Bone marrow (tissue), 2 donors: ENCODE measurements at places on chromosomes 16 and 17.

GRCh38 chr17:61155590-61156237 lies 243.9 kb upstream of the TBX2 start:
- DNase-seq: no peak

DNA sequence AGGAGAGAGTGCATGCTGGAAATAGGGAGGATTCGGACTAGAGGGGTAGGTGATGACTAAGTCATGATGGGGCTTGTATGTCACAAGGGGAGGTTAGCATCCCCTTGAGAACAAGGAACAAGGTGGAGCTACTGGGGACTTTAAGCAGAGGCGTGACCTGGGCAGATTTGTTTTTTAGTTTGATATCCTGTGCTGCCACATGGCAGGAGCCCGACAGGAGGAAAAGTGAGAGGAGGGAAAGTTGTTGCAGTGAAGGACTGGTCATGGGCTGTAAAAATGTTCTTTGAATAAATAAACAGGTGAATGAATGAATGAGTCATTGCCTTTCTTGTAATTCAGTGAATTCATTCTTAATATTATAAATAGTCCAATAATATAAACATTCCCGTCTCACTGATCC lies 365.1 kb upstream of the CDH5 start:
- DNase-seq: no peak

GRCh38 chr17:80931421-80932265 lies 60.0 kb upstream of the CHMP6 start:
- no peak for DNase-seq

DNA sequence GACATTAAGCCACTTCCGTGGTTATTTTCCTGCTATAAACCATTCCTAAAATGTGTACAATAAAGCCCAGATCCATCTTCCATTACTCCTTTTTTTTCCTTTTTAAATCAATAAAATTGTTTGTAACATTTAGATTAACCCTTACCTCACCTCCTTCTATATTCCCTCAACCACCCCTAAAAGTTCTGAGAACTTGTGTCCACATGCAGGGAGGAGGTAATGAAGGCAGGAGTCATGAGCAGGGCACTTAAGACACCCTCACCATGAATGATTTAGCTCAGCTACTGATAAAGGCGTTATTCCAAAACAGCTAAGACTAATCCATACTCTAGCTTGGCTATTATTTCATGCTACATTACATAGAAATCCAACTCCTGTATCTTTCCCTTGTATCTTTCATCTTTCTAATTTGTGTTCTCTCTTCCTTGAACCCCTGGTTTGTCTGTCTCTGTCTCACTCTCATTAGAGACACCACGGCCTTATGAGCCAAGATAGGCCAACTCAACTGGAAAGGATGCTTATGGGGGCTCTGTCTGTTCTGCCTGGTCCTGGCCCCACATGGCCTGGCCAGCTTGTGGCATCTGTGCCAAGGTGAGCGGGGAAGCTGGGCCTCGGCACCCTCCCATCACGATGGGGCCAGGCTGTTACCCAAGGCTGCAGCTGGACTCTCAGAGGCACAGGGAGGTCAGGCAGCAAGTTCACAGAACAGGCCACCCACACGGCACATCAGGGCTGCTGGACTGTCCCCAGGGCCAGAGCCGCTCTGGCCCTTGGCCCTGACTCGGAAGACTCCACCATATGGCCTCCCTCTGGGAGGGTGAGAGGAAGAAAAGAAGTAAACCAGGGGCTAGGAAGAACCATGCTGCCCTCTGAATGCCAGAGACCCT lies 294.4 kb downstream of the SOX9 start:
- DNase-seq: no peak

DNA sequence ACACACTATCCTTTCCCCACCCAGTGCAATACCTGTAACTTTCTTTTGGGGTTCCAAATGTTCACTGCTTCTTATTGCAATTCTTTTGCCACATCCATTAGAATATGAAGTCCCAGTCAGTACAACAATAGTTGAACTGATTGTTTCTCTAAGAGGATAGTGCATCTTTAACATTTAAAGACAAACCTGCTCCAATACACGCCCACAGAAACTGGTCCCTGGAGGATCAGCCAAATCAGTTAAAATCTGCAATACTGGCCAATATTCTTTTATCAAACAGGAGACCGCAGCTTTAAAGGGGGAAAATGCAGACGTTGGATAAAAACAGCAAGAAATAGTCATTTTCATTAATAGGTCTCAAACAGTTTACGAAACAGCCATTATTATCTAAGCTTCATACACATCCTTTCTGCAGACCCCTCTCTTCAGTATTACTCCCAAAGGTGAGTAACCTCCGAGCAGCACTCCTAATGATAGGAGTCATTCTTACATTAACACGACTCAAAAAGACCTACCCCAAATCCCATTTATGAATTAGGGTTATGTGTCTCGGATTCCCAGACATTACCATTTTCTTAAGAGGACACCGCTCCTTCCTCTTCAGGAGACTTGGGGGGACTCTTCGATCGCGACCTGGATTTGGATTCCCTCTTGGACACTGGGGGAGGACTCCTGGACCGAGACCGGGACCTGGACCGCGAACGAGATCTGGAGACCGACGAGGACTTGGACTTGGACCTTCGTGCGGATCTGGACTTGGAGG lies 1.4 kb downstream of the SRSF2 start:
- DNase-seq: no peak

DNA sequence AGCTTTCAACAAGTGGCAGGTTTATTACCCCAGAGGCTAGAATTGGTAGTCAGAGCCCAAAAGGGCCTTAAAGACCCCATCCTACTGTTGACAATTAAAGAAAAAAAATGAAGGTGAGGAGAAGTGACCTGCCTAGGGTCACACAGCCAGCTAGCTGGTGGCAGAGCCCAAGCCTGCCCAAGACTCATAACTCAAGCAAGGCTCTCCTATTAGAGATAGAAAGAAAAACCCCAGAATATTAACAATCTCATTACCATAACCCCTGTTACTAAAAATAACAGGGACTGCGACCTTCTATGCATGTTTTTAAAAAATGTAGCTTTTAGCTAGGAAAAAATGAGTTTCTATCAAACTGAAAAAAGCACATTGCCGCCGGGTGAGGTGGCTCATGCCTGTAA lies 14.0 kb downstream of the HSPB9 start:
- DNase-seq: no peak

DNA sequence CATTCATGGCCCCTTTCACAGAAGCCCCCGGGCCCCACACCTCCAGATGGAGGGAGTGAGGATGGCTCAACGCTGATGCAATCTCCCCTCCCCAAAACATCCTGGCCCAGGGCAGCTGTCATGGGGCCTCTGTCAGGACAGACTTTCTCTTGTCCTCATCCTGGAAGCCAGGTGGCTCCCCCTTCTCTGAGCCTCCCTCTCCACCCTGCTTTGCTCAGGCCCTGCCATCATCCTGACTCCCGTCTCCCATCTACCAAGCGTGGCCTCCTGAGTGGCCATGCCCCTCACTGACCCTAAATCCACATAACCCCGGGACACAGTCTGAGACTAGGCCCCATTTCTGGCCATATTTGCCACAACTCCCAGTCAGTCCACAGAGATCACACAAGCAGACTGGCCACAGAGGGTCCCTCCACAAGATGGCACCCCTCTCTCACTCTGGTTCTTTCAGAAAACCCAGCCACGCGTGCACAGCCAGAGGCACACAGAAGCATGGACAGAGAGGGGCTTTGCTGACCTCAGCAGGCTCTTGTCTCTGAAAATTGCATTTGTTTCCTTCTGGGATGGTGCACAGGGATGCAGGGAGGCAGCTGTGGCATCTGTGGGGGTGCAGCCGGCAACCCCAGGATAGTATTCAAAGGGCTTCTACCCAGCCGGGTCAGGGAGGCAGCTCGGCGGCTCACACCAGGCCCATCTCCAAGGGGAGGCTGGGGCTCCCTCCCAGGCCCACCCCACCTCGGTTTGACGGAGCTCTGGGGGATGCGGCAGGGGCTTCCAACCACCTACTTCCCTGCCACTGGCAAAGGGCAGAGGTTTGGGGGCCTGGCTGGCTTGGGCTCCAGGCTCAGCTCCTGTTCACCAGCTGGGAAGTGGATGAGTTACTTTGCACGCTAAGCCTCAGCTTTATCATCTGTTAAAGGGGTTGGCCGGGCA lies 16.9 kb downstream of the DOC2B start:
- DNase-seq: no peak

GRCh38 chr17:78475211-78475610 lies 96.8 kb downstream of the PGS1 start:
- no peak for DNase-seq

- peak; percentile 74 for DNase-seq
Measured at GRCh38 chr17:75109407-75110233, at the start of gene ARMC7. TSS of gene ARMC7 (plus strand) at chr17:75109969. CDS start at chr17:75110289, 320 bp downstream.

DNA sequence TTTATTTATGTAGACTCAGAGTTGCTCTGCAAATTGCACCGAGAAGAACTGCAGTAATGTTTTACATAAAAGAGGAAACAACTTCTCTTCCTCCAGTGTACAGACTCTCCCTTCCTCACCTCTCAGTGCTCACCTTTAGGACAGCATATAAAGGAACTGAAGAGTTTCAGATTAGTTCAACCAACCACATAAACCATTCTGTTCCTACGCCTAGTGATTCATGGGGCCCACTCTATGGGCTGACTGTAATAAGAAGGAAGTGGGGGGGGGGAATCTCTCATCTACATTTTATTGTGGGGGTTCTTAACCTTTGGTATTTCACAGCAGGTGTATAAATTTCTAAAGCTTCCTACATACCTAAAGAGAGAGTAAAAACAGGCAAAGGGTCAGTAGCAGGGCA lies 18.3 kb downstream of the ZSWIM7 start:
- DNase-seq: peak; percentile 38

GRCh38 chr16:22635357-22635761 lies 124.7 kb downstream of the NPIPB5 start:
- DNase-seq: no peak

DNA sequence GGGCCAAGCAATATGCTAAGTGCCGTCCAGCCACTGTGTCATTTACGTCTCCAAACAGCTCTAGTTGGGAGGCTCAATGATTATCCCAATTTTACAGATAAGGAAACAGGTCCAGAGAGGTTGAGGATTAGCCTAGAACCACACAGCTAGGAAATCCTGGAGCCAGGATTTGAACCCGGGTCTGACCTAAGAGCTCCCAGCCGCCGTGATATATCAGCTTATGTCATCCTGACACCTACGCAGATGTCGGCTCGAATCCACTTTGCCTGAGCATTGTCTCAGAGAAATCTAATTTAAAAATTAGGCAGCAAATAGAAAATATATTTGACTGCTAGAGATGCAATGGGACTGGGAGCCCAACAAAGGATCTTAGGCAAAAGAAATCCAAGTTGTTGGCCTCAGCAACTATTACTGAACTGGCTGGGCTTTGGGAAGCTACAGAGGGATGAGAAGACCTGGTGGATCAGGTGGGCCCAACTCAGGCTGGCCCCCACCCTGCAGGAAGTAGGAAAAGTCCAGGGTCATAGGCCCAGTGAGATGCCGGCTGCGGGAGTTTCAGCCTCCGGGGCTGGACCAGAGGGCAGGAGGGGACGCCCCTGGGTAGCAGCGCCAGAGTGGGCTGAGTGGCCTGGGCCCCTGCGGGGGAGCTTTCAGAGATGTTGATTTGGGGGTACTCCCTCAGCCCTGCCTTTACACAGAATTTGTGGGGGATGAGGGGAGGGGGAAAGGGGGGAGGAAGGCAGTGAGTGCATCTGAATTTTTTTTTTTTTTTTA lies 35.1 kb upstream of the IL21R start:
- no peak for DNase-seq

GRCh38 chr16:11556945-11557720 lies 29.6 kb downstream of the LITAF start:
- no peak for DNase-seq

DNA sequence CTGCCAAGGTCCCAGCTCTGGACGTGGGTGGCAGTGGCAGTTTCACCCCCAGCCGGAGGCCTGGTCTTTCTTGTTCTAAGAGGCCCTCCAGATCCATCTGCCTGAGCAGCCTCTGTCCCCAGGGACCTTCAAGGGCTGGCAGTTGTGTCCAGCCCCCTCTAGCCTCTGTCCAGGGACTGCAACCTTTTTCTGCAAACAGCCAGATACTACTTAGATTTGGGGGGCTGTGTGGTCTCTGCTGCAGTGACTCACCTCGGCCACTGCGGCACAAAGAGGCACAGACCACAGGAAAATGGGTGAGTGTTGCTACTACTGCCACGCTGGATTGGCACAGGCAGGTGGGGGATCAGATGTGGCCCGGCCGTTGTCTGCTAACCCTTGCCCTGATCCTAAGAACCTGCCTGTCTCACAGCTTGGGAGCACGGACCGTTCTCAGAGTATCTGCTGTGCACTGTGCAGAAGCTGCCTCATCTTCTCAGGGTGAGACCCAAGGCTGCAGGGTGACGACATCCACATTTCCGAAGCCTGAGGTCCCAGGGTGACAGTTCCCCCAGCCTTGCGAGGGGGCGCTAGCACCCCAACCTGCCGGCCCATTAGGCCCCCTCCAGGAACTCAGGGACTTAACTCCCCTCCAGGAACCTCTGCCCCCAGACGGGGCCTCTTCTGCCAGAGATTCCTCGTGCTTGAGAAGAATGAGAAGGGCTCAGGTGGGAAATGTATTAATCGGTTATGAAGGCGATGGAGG lies 27.6 kb downstream of the MXRA7 start:
- no peak for DNase-seq

DNA sequence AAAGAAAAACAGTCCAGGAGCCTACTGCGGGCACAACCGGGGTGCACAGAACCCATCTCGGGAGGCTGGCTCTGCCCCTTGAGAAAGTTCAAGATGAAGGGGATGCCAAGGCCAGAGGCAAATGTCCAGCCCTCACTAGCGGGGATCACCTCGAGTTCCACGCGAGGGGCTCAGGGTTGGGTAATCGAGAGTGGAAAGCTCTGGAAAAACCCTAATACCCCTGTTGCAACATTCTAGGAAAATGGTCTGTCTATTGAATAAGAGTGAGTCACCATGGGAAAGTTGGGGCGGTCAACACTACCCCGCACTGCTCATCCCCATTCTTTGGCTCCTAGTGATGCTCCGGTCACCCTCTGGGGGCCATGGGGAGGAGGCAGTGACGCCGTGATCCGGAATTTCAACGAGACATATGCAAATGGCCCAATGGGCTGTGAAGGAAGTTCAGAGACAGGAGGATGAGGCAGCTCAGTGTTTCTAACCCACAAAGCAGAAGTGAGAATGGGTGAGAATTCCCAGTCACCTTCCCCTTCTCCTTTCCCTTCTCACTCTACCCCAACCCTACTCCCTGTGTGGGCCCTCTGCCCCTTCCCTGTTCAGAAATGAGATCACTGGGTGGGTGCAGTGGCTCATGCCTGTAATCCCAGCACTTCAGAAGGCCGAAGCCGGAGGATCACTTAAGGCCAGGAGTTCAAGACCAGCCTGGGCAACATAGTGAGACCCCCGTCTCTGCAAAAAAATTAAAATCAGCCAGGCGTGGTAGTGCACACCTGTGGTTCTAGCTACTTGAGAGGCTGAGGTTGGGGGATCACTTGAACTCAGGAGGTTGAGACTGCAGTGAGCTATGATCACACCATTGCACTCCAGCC lies 22.4 kb downstream of the SOCS3 start:
- DNase-seq: peak; percentile 26

DNA sequence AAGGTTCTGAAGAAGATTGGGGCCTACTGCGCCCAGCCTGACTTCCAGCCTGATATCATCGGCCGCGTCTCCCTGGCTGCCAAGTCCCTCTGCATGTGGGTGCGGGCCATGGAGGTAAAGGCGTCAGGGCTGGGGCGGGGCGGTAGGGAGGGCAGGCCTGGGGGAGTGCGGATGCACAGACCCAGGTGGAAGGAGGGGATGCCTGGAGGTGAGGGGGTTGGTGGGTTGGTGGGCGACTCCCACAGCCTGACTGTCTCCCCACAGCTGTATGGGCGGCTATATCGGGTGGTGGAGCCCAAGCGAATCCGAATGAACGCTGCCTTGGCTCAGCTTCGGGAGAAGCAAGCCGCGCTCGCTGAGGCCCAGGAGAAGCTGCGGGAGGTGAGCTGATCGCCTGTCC lies 26.8 kb upstream of the KDM6B start:
- no peak for DNase-seq
